Stimulated activated CD8-positive, alpha-beta memory T cell treated with anti-CD3 and anti-CD28 coated beads, Interleukin-4, amount 100 ng/mL, for 1 hour (primary cell): ENCODE measurements at places on chromosomes 7 and 10.
A peak's percentile ranks its signal among the peaks of the same experiment; 100 is the strongest.

- no peak for DNase-seq
Measured at GRCh38 chr7:117405519-117405918, 21.8 kb downstream of the ASZ1 start.

- DNase-seq, result no peak
Measured at GRCh38 chr10:99673492-99673891, 14.2 kb downstream of the ENTPD7 start.

- no peak for DNase-seq
Measured at GRCh38 chr10:47060356-47060755, 149.1 kb downstream of the PTPN20 start.

DNA sequence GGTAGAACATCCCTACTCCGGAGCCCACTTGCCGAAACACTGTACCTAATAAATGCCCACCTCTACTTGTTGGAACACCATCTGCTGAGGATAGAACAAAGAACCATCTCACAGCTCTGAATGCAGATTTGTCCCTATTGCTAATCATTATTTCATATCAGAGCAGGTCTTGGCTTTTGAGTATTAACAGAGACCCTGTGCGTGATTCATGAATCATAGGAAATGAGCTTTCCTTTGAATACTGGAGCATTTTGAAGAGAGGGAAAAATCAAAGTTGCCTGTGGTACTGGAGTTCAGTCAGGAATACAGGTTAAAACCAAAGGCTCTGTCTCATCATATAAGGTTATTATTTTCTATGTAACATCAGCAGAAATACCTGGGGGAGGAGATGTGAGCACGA lies 1132.3 kb downstream of the XPNPEP1 start:
- no peak for DNase-seq

DNA sequence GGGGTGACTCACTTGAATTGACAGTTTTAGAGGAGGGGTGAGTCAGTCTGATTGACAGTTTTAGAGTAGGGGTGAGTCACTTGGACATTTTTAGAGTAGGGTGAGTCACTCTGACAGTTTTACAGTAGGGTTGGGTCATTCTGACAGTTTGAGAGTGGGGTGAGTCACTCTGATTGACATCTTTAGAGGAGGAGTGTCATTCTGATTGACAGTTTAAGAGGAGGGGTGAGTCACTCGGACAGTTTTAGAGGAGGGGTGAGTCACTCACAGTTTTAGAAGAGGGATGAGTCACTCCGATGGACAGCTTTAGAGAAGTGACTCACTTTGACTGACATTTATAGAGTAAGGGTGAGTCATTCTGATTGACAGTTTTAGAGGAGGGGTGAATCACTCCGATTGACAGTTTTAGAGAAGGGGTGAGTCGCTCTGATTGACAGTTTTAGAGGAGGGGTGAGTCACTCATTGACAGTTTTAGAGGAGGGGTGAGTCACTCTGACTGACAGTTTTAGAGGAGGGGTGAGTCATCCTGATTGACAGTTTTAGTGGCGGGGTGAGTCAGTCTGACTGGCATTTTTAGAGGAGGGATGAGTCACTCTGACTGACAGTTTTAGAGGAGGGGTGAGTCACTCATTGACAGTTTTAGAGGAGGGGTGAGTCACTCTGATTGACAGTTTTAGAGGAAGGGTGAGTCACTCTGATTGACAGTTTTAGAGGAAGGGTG lies 595.9 kb downstream of the DNAJB6 start:
- DNase-seq, result no peak

DNA sequence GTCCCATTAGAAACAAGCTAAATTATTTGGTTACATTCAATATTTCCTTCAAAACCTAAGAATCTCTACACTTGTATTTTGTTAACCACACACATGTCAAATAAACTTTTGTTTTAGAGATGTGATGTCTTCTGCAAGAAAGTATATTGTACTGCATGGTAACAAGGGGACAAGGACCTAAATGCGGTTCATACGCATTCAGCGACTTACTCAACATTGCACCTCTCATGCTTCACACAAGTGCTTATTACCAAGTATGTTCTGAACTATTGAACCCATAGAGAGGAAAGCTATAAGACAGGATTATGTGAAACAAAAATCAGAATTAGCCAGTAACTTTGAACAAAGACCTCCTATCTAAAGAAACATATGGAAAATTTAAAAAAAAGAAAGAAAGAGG lies 68.3 kb downstream of the CREB5 start:
- no peak for DNase-seq

- no peak for DNase-seq
Measured at GRCh38 chr7:64642046-64642445, 23.9 kb upstream of the ZNF107 start.

- no peak for DNase-seq
Measured at GRCh38 chr10:132443605-132443982, 46.6 kb downstream of the PWWP2B start.

- DNase-seq, result no peak
Measured at GRCh38 chr7:140877249-140877524, 47.5 kb downstream of the BRAF start.

DNA sequence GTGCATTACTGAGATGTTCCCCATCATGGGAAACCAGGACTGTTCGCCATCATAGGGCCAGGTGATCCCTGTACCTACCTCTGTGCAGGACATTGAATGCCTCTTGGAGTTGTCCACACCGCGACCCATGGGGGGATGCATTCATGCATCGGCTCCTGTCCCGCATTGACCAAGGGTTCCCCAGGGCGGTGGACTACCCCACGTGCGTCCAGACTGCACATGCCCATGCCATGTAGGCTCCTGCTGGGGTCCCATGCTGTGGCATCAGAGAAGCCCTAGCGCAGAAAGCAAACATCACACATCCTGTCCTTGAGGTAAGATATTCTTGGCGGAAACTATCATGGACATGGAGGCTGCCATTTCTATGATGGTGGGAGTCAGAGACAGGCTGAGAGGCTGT lies 121.6 kb upstream of the UNC5B start:
- DNase-seq, result no peak

DNA sequence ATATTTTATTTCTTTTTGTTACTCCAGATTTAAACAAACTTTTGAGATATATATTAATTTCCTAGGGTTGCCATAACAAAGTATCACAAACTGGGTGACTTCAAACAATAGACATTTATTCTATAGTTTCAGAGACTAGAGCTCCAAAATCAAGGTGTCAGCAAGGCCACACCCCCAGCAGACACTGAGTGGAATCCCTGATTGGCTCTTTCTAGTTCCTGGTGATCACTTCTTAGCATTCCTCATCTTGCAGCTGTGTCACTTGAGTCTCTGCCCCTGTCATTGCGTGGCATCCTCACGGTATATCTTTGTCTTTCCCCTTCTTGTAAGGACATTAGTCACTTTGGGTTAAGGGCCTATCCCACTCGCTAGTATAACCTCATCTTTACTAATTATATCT lies 7.6 kb upstream of the SLC26A3 start:
- DNase-seq, result no peak

GRCh38 chr7:70595370-70595754 lies 536.6 kb upstream of the GALNT17 start:
- no peak for DNase-seq

- peak; percentile 61 for DNase-seq
Measured at GRCh38 chr7:2530071-2530987, 10.8 kb downstream of the LFNG start.

- DNase-seq, result no peak
Measured at GRCh38 chr10:28873540-28873939, 196.2 kb downstream of the BAMBI start.

- DNase-seq, result no peak
Measured at GRCh38 chr10:12547301-12547771, 198.0 kb downstream of the CAMK1D start.

- no peak for DNase-seq
Measured at GRCh38 chr10:13247246-13247645, 13.1 kb upstream of the UCMA start.

GRCh38 chr7:102178410-102178809 lies 108.3 kb upstream of the SH2B2 start:
- DNase-seq, result no peak

GRCh38 chr10:36468620-36469019 lies 656.8 kb upstream of the ANKRD30A start:
- DNase-seq, result no peak

- DNase-seq, result no peak
Measured at GRCh38 chr7:107691716-107692115, 31.1 kb downstream of the SLC26A4 start.

DNA sequence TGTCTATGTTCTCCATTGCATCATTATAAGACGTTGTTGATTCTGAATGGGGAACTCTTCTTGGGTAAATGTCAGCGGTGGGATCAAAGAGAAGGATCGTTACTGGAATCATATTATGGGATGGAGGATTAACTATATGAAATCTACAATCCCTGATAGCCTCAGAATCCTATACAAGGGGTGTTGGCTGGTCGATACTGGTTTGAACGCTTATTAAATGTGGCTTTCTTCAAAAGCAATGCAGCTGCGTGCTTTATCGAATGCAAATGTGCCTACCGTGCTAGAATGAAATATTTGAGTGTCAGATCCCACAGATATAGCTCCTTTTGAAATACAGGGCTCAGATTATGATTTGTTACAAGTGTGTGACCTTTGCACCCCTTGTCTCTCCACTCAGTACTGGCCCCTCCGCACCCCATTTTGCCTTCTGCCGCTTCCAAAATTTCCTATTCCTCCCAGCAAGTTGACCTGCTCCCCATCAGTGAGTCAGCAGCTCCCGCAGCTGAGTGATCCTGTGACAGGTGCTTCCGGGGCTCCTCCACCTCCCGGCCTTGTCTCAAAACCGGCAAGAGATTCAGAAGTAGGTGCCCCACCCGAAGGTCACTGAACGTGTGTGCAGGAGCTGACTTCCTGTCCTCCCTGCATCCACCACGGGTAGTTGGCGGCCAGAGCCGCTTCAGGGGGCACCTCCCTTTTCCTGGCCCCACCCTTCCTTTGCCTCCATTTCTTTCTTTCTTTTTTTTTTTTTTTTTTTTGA lies 76.6 kb downstream of the PTPRE start:
- no peak for DNase-seq

GRCh38 chr10:63798599-63799498 lies 277.6 kb downstream of the REEP3 start:
- DNase-seq, result no peak

DNA sequence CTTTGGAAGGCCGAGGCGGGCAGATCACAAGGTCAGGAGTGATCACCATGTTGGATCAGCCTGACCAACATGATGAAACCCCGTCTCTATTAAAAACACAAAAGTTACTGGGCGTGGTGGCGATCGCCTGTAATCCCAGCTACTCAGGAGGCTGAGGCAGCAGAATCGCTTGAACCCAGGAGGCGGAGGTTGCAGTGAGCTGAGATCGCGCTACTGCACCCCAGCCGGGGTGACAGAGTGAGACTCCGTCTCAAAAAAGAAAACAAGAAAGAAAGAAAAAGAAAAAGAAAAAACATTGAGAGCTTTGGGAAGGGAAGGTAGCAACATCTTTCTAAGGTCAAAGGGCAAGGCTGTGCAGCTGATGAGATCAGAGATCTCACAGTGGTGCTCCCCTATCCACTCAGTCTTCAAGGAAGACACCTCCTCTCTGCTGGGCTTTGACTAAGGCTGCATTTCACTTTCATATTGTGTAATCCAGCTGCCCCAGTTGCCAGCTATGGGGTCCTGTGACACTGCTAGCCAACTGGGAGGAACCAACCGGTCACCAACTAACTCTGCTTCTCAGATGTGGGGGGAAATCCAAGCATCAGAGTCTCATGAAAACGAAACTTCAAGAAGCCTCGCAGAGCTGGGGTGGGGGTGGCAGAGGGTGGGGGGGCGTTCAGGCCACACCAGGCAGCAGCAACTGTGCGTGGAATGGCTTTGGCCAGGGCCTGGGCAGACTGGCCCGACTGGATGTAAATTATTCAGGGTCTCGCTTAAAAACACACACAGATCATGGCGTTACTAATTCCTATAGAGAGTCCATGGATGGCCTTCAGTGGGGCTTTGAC lies 1.5 kb downstream of the IL15RA start:
- DNase-seq, result no peak

GRCh38 chr7:116443101-116443523 lies 56.4 kb upstream of the CAV2 start:
- no peak for DNase-seq

DNA sequence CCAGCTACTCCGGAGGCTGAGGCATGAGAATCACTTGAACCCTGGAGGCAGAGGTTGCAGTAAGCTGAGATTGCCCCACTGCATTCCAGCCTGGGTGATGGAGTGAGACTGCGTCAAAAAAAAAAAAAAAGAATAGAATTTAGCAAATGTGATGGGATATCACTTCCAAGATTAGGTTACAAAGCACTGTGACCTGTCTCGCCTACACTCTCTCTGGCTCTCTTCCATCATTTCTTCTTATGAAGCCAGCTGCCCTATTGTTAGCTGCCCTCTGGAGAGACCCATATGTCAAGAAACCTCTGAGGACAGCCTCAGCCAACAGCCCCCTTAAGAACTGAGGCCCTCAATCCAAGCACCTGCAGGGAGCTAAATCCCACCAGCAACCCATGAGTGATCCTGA lies 28.2 kb downstream of the ARHGAP21 start:
- no peak for DNase-seq

DNA sequence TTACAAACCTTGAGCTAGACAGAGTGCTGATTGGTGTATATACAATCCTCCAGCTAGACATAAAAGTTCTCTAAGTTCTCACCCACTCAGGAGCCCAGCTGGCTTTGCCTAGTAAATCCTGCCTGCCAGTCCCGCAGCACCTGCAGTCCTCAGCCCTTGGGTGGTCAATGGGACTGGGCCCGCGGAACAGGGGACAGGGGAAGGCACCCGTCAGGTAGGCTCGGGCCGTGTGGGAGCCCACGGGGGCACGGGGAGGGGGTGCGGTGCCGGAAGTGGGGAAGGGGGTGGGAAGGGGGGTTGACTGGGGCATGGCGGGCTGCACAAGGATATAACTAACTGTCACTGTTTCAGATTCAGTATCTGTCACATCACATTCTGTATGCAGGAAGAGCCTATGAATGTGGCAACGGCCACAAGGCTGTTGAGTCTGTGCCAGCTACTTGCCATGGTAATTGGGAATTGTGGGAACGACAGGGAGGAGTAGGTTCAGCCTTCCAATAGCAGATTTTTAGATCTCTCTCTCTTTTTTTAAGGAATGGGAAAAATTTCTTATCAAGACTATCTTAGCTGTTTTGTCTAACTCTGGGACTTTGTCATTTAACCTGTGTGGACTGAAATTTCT lies 205.1 kb upstream of the PLPP4 start:
- no peak for DNase-seq

GRCh38 chr10:97849687-97850402 lies at the start of gene GOLGA7B:
Gene GOLGA7B, plus strand, starts transcription at chr10:97849843. Its CDS starts 461 bp downstream, at chr10:97850304.
- peak; percentile 35 for DNase-seq

- no peak for DNase-seq
Measured at GRCh38 chr10:118370499-118370898, 28.4 kb upstream of the FAM204A start.

GRCh38 chr7:17434841-17435692 lies 136.6 kb downstream of the AHR start:
- no peak for DNase-seq
